ENCODE measurements at places on chromosomes 7 and 10.
A peak's percentile ranks its signal among the peaks of the same experiment; 100 is the strongest.

DNA sequence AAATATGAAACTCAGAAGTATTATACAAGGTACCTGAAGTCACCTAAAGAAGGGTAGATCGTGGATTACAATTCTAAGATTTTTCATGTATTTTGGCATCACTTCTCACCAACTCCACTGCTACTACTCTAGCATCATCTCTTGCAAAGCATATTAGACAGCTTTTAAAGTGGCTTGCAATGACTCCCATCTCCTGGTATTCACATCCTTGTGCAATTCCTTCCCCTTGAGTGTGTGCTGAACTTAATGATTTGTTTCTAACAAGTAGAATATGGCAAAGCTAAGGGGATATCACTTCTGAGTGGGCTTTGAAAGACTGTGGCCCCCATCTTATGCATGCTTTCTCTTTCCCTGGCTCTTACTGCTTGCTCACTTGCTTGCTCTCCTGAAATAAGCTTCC, 280.2 kb downstream of the SNX13 start:
- no peak for DNase-seq

- no peak for DNase-seq
These were observed 124.7 kb downstream of the CNOT4 start for GRCh38 chr7:135385209-135385608.

GRCh38 chr10:104935656-104936055, 294.6 kb downstream of the SORCS3 start:
- no peak for DNase-seq

DNA sequence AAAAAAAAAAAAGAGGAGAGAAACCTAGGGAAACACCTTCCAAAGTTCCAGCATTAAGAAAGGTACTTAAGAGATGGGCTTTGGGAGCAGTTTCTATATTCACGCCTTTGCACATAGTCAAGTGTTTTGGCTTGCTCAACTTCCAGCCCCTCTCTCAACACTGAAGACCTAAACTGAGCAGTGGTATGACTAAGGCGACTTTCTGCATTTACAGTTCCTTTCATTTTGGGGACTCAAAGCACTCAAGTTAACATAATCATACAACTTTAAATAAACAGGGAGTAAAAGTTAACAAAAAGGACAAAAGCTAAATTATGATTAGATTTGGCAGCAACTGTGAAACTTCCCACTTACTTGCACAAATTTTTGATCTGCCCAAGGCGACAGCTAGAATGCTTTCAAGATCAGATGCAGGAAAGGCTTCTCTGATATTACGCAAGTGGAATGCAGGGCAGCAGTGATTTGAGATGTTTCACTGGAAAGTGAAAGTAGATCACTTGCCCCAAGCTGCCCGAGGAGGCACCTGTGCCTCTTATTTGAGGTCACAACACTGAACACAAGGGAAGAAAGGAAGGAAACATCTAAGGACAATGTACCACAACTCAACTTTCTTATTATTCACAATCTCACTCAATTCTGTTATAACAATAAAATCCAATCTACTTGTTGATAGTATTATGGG, 199.5 kb downstream of the SKAP2 start:
- DNase-seq = peak; percentile 49

DNA sequence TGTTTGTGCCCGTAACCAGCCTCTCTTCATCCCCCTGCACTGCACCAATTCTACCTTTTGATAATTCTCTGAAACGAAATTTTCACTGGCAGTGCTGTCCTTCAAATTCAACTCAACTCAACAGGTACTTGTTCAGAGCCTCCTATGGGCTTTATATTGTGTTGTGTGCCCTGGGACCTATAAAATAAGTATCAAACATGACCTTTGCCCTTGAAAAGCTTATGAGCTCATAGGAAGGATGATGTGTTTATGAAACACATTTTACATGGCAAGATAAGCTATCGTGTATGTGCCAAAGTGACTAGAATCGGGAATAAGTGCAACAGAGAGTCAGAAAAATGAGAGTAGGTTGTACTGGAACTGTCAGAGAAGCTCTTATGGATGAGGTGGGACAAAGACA, 923.5 kb downstream of the LRMDA start:
- no peak for DNase-seq

GRCh38 chr10:72692994-72693781, 1.2 kb downstream of the MCU start:
- no peak for DNase-seq

- no peak for DNase-seq
These were observed 35.7 kb upstream of the MDFIC start for GRCh38 chr7:114886241-114886640.

- DNase-seq = no peak
These were observed 29.1 kb upstream of the NRBF2 start for GRCh38 chr10:63103971-63104409.

- DNase-seq = peak; percentile 56
These were observed 72.4 kb upstream of the LOXL4 start for GRCh38 chr10:98340261-98340939.

GRCh38 chr10:4725917-4726606, 99.9 kb upstream of the AKR1E2 start:
- DNase-seq = peak; percentile 35

- DNase-seq = no peak
These were observed 300.6 kb downstream of the ZEB1 start for GRCh38 chr10:31619531-31620061.

- no peak for DNase-seq
These were observed 165.0 kb downstream of the SLIT1 start for GRCh38 chr10:97020452-97021400.
